Mononuclear cell (primary cell): ENCODE measurements at places on chromosomes 2 and 18. TPM values are rescaled to one million over a fixed set of nuclear protein-coding genes. Genes with fewer than 3 reads are reported as not detected.

CEBPZOS gene
- 19.3 TPM for total RNA-seq

VWA3B gene
- not detected for total RNA-seq

PIKFYVE gene
- total RNA-seq = 59.6 TPM

SPR gene
- total RNA-seq = 1.2 TPM

ALPP gene
- total RNA-seq = not detected

OXER1 gene
- total RNA-seq = 0.63 TPM

OBSL1 gene
- 0.52 TPM for total RNA-seq

APOB gene
- total RNA-seq = not detected

CPO gene
- total RNA-seq = 0.21 TPM

CKAP2L gene
- 0.21 TPM for total RNA-seq

ITPRIPL1 gene
- total RNA-seq = 4.7 TPM

MALL gene
- total RNA-seq = 0.21 TPM

RAB10 gene
- total RNA-seq = 24.5 TPM

PSMA8 gene
- 0.42 TPM for total RNA-seq

NCKAP5 gene
- under 0.01 TPM for total RNA-seq

TRPM8 gene
- total RNA-seq = not detected

SNED1 gene
- total RNA-seq = 8.2 TPM

PTPN2 gene
- total RNA-seq = 63.1 TPM

SP9 gene
- total RNA-seq = not detected

CRYGD gene
- total RNA-seq = not detected

PTPRN gene
- 1.3 TPM for total RNA-seq

APLF gene
- 11.2 TPM for total RNA-seq

HOXD12 gene
- total RNA-seq = not detected

IKZF2 gene
- 12.6 TPM for total RNA-seq

IL36B gene
- not detected for total RNA-seq

COX5B gene
- total RNA-seq = 131 TPM

SLC9A2 gene
- not detected for total RNA-seq

SERPINB3 gene
- total RNA-seq = not detected

AQP12A gene
- not detected for total RNA-seq

CBLN2 gene
- 0.10 TPM for total RNA-seq

TSPYL6 gene
- total RNA-seq = not detected

LIMS1 gene
- total RNA-seq = 92.7 TPM

PIEZO2 gene
- total RNA-seq = 0.21 TPM

AFF3 gene
- total RNA-seq = 21.9 TPM

KIAA1328 gene
- 11.8 TPM for total RNA-seq

UBE2F gene
- total RNA-seq = 80.8 TPM
